ENCODE measurements at places on chromosomes 11 and 22.

DNA sequence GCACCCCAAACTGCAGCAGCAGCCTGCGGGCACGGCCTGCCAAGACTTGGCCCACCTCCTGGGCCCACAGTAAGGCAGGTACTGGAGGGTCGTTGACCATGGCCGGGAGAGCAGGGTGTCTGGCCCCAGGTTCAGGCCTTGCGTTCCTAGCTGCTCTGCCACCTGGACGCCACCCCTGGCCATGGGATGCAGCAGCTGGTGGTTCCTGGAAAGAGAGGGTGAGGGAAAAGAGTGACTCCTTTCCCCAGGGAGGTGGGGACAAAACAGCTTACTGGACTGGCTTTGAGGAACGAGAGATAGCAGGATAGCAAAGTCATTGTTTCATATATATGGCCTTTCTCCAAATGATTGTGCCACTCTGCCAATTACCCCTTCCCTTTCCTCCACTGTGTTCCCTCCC lies 1.8 kb downstream of the BSCL2 start:
- peak; percentile 18 for DNase-seq

DNA sequence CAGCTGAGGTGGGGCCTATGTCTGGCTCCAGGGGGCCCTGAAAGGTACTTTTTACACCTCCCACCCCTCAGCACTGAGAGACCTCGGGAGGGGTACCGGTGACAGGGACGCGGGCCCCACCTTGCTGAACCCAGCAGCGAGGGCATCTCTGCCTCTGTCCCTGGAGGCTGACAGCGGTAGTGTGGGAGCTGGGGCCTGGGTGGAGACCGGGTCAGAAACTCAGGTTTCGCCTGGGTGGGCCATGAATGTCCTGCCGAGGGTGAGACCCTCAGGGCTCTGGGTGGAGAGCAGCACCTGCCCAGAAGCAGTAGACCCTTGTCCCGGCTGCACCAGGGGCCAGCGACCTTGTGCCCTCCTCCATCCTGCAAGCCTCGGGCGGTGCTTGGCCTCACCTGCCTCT lies 22.2 kb downstream of the PTDSS2 start:
- DNase-seq = no peak

DNA sequence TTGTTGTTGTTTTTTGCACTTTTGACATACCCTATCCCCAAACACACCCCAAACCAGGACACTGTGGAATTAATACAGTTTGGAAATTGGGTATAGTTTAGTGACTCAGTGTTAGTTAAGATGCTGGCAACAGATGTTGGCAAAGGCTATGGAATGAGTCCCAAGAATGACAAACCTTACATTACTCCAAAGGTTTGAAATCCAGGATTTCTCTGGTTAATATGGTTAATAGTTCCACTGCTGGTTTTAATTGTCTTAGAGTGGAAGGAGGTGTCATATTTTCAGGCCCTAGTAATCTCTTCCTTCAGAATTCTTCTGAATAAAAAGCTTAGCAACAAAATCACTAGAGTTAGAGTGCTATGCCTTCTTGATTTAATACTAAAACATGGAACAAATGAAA lies 775 bp downstream of the LPXN start:
- no peak for DNase-seq

- DNase-seq = no peak
Measured at GRCh38 chr11:124278261-124278660, 22.1 kb downstream of the OR8G5 start.

GRCh38 chr11:74132833-74133232 lies 38.0 kb downstream of the C2CD3 start:
- no peak for DNase-seq

All from NCI-H510A (cell line).